ENCODE measurements at places on chromosomes 16 and 17.

GRCh38 chr17:4719684-4720221, 9.3 kb downstream of the ARRB2 start:
- DNase-seq: no peak

GRCh38 chr17:65312718-65313377, 175.7 kb downstream of the RGS9 start:
- DNase-seq: no peak

DNA sequence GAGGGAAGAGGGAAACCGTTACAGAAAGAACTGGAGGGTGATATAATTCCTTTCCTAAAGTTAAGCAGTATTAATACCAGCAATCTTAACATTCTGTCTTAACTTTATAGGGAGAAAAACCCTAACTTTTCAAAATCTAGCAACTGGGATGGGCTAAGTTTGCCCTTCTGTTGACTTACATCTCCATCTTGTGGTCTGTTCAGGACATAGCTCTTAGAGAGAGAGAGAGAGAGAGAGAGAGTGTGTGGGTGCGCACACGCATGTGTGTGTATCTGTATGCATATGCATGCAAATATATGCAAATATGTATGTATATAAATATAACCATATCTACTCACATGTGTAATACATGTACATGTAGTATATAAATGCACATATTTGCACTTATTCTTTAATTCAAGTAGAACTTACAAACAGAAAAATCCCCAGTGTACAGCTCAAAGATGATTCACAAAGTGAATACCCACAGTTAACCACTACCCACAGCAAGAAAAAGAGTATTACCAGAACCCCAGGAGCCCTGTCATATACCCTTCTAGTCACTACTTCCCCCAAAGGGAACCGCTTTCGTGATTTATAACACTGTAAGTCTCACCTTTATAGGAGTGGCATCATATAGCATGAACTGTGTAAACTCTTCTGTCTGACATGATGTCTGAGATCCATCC, 46.5 kb downstream of the STX8 start:
- DNase-seq: no peak

DNA sequence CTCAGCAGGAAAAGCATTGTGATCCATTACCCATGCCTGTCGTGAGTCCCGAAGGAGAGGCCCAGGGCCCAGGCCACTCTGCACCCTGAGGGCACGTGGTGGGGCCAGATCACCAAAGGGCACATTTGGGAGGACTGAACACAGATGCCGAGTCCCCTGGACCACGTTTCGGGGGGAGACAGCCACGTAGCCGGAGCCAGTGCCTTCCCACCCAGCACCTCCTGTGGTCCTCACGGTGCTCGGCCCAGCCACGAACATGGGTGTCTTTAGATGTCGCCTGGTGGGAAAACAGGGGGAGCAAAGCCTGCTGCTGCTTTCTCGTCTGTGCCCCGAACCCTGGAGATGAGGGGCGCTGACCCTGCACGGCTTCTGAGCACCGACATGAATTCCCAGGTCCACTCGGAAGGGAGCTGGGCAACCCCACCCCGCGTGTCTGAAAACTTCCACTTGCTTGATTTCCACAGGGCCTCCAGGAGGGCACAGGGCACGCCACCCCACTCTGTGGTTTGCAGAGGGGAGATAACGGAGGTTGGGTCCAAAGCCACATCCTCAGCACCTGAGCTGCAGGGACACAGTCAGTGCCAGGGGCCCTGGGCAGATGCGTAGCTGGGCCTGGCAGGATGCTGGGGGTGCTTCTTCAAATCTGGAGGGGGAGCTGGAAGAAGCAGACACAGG, 14.4 kb downstream of the CBFA2T3 start:
- DNase-seq: no peak

- no peak for DNase-seq
Observed at GRCh38 chr17:73735245-73735644, 91.0 kb upstream of the SDK2 start.

DNA sequence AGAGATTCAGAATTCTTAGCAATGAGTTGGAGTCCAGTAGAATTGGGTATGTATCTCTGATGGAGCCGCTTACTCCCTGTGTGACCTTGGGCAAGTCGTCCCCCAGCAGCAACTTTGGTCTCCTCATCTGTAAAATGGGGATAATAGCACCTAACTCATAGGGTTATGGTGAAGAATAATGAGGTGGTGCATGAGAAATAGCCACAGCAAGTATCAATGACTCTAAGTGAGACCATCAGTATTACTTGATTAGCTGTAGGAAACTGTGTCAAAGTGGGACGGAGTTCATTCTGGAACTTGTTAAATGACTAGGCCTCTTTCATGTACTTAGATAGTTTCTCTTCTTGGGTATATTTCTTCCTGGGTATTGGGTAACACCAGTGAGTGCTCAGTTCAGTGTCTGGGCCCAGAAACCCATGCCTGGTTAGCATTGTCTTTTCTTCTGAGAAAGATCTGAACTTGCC, 6.4 kb downstream of the PRKCB start:
- DNase-seq: no peak

GRCh38 chr16:84182680-84183571, 3.9 kb downstream of the TAF1C start:
- no peak for DNase-seq

- no peak for DNase-seq
Observed at GRCh38 chr16:27712251-27712711, 162.3 kb downstream of the KATNIP start.

DNA sequence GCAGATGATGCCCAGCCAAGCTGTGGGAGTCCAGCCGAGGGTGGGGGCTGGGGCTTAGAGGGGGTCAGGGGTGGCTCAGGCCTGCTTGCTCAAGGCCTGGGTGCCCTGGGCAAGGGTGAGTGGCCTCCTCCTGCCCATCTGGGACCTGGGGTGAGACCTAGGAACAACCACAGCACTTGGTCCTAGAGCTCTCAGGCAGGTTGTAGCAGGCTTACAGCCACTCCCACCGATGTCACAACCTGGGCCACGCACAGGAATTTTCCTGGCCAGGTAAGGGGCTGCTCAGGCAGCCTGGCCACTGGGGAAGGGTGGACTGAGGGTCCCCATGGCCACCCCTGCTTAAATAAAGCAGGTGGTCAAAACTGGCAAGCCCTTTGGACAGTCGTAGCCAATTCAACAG, 6.3 kb upstream of the SREBF1 start:
- no peak for DNase-seq

- peak; percentile 90 for DNase-seq
Observed at GRCh38 chr16:67158637-67159600, 790 bp downstream of the TRADD start.

DNA sequence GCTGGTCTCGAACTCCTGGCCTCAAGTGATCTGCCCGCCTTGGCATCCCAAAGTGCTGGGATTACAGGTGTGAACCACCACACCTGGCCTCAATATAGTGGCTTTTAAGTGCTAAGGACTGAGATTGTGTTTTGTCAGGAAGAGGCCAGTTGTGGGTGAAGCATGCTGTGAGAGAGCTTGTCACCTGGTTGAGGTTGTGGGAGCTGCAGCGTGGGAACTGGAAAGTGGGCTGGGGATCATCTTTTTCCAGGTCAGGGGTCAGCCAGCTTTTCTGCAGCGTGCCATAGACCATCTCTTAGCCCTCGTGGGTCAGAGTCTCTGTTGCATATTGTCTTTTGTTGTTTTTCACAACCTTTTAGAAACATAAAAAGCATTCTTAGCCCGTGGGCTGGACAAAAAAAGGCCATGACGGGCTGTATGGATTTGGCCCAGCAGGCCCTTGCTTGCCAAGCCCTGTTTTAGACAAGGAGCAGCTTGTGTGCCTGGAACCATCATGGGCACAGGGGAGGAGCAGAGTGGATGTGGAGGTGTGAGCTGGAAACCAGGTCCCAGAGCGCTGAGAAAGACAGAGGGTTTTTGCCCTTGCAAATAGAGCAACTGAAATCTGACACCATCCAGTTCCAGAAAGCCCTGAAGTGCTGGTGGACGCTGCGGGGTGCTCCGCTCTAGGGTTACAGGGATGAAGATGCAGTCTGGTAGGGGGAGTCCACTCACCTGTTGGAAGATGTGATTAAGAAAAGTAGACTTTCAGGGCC, 5.5 kb downstream of the BIRC5 start:
- no peak for DNase-seq

GRCh38 chr16:89134269-89134668, 37.3 kb upstream of the CDH15 start:
- no peak for DNase-seq

DNA sequence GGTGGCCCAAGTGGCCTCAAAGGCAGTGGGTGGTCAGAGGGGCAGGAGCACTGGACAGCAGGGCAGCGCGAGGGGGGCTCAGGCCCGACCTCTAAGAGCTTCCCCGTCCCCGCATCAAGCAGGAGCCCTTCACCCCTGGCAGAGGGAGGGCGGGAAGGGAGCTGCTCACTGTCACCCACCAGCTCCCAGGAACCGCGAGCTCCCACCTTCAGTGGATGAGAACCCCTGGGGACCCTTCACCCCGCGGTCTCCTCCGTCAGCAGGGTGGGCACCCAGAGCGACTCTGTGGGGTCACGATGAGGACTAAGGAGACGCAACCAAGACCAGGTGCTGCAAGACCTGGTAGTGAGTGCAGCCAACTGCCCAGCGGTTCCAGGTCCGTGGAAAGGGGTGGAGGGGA, 13.6 kb downstream of the CEP131 start:
- no peak for DNase-seq

DNA sequence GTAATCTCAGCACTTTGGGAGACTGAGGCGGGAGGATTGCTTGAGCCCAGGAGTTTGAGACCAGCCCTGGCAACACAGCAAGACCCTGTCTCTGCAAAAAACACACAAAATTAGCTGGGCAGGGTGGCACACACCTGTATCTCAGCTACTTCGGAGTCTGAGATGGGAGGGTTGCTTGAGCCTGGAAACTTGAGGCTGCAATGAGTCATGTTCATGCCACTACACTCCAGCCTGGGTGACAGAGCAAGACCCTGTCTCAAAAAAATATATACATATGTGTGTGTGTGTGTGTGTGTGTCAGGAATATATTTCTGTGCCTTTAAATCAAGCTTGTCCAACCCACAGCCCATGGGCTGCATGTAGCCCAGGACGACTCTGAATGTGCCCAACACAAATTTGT, 55.2 kb downstream of the CRISPLD2 start:
- no peak for DNase-seq

All from activated T-helper 1 cell treated with anti-CD3 and anti-CD28 coated beads, Interleukin-12 subunit alpha, Interleukin-12 subunit beta, Interleukin-2, Interleukin-4 antibody, amounts not matched to agents 30 ng/mL and 10 ng/mL and 1 ng/mL, durations not matched to agents 14 hours and 24 hours and 36 hours (primary cell).